ENCODE measurements at places on chromosomes 7 and 10. TPM values are rescaled to one million over a fixed set of nuclear protein-coding genes. Genes with fewer than 3 reads are reported as not detected.

GRCh38 chr10:73247509-73248258, 629 bp upstream of the DNAJC9 start:
- DNase-seq = no peak

DNA sequence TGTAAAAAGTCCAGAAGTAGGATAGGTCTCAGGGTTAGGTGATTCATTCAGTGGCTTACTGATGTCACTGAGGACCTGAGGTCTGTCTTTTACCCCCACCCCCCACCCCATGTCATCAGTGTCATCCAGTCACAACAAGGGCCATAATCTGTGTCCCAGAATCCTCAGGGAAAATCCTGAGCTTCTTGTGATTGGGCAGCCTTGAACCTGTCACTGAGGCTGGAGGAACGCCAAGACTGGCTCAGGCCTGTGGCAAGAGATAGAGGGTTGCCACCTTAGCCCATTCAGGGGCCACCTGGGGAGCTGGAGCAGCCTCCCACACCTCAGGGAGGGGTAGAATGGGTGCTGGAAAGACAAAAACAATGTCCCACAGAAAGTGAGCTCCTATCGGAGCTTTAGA, 29.7 kb downstream of the NUB1 start:
- no peak for DNase-seq

DNA sequence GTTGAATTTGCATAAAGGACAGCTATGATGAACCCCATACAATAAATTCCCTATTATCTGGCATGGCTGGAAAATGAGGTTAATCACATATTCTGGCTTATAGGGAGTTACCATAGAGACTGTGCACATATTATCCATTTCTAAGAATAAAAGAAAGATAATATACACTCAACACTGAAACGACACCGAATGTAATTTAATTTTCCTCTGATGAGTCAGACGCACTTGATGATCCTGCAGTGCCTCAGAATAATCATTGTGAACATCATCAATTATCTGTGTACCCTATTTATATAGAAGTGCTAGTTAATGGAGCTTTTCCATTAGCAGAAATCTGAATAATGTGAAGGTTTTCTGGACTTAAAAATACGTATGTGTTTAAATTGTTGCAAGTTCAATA, 60.2 kb downstream of the SGCE start:
- DNase-seq = no peak

- no peak for DNase-seq
Measured at GRCh38 chr7:22662036-22662435, 65.0 kb upstream of the IL6 start.

- no peak for DNase-seq
Measured at GRCh38 chr7:42181566-42181965, 55.4 kb downstream of the GLI3 start.

DNA sequence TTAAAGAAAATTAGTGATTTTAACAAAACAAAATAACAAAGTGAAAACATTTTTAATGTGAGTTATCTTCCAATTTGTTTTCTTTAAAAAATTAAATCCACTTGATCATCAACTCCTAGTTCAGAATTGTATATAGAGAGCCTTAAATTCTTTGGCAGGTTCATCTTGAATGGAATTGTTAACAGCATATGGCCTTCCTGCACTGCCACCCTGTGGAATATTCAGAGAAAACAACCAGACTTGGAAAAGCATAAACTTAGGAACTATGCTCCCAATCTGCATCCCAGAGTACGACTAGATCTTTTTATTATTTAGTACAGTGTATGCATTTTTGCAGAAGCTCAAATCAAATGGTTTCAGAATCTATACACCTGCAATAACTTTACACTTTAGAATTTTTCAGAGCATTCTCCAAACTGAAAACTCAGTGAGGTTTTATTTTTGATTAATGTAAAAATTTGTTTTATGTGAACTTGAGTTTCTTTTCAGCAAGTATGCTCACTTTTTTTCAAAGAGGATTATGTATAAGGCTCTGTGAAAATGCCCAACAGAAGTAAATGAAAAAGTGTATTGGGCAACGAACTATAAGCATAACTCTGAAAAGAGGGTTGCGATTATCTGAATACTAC, 44.9 kb upstream of the ANK3 start:
- DNase-seq = no peak

GRCh38 chr10:82874671-82875070, 999.7 kb downstream of the NRG3 start:
- DNase-seq = no peak

GRCh38 chr7:121369462-121369861, 26.6 kb downstream of the FAM3C start:
- DNase-seq = no peak

GRCh38 chr7:2214636-2215035, 18.1 kb downstream of the MAD1L1 start:
- no peak for DNase-seq

- no peak for DNase-seq
Measured at GRCh38 chr7:68015122-68015977, 1018.7 kb downstream of the TYW1 start.

- DNase-seq = no peak
Measured at GRCh38 chr10:104450490-104450889, 96.9 kb downstream of the CFAP58 start.

DNA sequence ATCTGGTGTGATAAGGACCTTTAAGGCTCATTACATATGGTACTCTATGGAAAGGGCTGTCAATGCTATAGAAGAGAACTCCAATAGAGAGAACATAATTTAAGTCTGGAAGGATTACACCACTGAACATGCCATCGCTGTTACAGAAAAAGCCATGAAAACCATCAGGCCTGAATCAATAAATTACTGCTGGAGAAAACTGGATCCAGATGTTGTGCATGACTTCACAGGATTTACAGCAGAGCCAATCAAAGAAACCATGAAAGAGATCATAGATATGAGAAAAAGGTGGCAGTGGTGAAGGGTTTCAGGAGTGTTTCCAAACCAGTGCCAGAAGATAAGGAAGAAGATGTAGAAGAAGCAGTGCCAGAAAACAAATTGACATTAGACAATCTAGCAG, 18.9 kb upstream of the GPR22 start:
- DNase-seq = no peak

GRCh38 chr10:36608251-36608650, 517.1 kb upstream of the ANKRD30A start:
- no peak for DNase-seq

DNA sequence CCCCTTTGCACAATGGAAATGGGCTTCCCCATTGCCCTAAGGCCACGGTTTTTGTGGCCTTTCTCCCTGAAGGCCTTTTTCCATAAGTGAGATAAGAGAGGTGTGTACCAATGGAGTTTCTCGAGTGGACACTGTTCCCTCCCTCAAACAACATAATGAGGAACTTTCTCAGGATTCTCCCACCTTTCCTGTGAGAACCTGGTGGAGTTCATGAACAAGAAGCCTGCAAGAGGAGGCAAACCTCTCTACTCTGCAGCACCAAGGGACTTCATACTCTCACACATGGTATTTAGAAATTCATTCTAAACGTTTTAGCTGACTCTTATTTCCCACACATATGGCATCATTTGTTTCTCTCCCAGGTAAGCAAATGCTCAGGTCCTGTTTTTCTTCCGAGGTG, 7.3 kb upstream of the RBM33 start:
- DNase-seq = no peak

DNA sequence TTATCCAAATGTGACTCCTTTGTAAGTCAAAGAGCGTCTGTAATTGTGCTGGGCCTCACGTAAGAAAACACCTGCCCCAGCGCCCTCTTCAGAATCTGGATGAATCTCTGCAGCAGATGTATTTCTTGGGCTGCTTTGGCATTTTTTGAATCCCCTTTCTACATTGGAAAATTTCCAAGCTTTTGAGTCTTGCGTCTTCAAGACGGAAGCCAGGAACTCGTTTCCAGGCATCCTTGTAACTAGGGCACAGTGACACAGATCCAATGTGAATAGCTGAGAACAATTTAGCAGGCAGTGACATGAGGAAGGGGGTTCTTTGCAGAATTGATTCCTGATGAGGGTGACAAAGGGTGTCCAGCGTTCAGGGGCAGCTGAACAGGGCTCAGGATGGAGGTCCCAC, 862.3 kb downstream of the TYW1 start:
- DNase-seq = no peak

GRCh38 chr7:157165987-157166386, 27.3 kb downstream of the UBE3C start:
- no peak for DNase-seq

DNA sequence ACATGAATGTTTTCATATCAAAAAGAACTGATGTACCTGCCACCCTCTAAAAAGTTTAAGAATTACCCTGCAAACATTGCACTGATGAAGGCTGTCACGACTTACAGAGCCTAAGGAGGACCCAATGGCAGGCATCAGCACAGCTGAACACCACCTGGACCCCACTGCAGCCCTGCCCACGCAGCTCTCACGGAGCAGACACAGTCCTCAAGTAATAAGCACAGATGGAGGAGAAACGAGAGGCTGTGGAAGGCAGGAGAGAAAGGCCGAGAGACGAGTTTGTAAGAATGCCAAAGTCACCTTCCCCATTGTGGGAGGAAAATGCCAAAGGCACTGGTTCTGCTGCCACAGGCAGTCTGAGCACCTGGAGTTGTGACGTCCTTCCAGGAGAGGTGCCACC, 135.0 kb downstream of the DLG5 start:
- no peak for DNase-seq

GRCh38 chr10:75540357-75540966, 109.0 kb downstream of the LRMDA start:
- DNase-seq = no peak

- DNase-seq = no peak
Measured at GRCh38 chr10:87579563-87579962, 74.9 kb downstream of the MINPP1 start.

DNA sequence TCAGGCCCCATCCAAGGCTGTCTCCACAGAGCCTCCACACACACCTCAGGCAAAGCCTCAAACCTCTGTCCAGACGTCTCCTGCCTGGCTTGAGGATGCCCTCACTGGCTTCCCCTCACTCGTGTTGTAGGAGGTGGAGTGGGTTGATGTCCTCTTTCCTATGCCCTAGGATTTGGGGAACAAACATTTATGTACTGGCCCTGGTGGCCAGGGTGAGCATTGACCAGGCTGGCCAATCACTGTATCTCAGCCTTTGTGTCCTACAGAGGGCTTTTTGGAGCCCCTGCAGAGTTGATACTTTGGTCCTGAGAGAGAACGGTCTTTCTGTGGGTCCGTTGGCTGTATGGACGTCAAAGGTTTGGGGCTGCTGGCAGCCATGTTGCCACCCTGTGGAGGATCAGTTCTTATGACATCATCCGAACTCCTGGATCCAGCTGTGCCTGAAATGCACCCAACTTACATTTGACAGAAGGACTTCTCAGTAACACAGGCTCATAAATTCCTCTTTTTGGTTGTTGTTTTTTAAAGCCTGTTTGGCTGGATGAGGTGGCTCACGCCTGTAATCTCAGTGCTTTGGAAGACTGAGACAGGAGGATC, 2.3 kb upstream of the GRID2IP start:
- no peak for DNase-seq

The TWIST1 gene
- 5.6 TPM for total RNA-seq

The MKLN1 gene
- 34.0 TPM for total RNA-seq

The DNAJC30 gene
- total RNA-seq = 11.6 TPM

The AZGP1 gene
- total RNA-seq = not detected

The LOXL4 gene
- not detected for total RNA-seq

The PTPN20 gene
- total RNA-seq = not detected

The HOXA9 gene
- total RNA-seq = not detected

The SCIN gene
- total RNA-seq = not detected

The NPTX2 gene
- 0.08 TPM for total RNA-seq

The SH2D4B gene
- 0.18 TPM for total RNA-seq

The PDIA4 gene
- 132 TPM for total RNA-seq

Data from activated T-helper 1 cell treated with anti-CD3 and anti-CD28 coated beads, Interleukin-12 subunit alpha, Interleukin-12 subunit beta, Interleukin-2, Interleukin-4 antibody, amounts not matched to agents 30 ng/mL and 10 ng/mL and 1 ng/mL, durations not matched to agents 14 hours and 24 hours and 36 hours (primary cell).